SK-MEL-5 (cell line): ENCODE measurements at places on chromosomes 5 and 9. TPM values are rescaled to one million over a fixed set of nuclear protein-coding genes. Genes with fewer than 3 reads are reported as not detected.

Gene OCLN
- 10.9 and 11.9 TPM in 2 replicates for total RNA-seq

Gene C9
- total RNA-seq = 0.03 and 0.05 TPM in 2 replicates

Gene CER1
- total RNA-seq = not detected in 2 replicates

Gene ANKRD31
- total RNA-seq = 0.69 and 0.75 TPM in 2 replicates

Gene CMYA5
- total RNA-seq = 0.05 and 0.11 TPM in 2 replicates

Gene CCL28
- 46.8 and 51.4 TPM in 2 replicates for total RNA-seq

Gene C8G
- total RNA-seq = 0.45 and 0.53 TPM in 2 replicates

Gene SLIT3
- 0.40 and 0.63 TPM in 2 replicates for total RNA-seq

Gene PNPLA7
- total RNA-seq = 0.29 and 0.37 TPM in 2 replicates

Gene PTGDS
- total RNA-seq = not detected in 2 replicates

Gene SLC46A2
- total RNA-seq = not detected in 2 replicates

Gene DOCK8
- total RNA-seq = 0.35 and 0.45 TPM in 2 replicates

Gene GDNF
- 1.1 TPM in 2 replicates for total RNA-seq

Gene BARHL1
- not detected in 2 replicates for total RNA-seq
